ENCODE measurements at places on chromosomes 3 and 15.

GRCh38 chr3:45753095-45753494 is 43.2 kb downstream of the SLC6A20 start:
- peaks cover 1% of the 10 kb centered on the region for H3K36me3 ChIP-seq
- H3K4me1 ChIP-seq = no peaks in the 10 kb centered on the region
- H3K4me3 ChIP-seq = no peak overlapping the region
- no peak overlapping the region for H3K27ac ChIP-seq

DNA sequence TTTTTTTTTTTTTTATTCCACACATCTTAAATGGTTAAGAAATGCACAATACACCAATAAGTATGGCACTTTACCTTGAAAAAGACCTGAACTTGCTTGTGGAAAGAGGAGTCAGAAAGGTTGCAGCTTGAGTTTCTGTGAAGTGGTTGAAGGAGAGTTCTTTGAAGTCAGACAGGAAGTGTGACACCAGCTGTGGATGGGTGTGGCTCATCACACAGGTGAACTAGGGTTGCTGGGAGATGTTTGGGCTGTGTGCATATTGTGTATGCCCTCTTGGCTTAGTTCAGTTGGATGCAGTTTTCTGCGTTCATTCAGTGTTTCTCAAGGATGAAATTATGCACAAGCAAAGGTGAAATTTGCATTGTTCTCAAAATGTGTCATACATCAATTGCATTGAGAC is 6.3 kb downstream of the AEN start:
- H3K27ac ChIP-seq = peak overlapping the region; percentile 73
- H3K4me3 ChIP-seq = peak overlapping the region; percentile 15
- H3K4me1 ChIP-seq = peaks cover 89% of the 10 kb centered on the region
- no peaks in the 10 kb centered on the region for H3K27me3 ChIP-seq
- DNase-seq = peak; percentile 84
- peaks cover 88% of the 10 kb centered on the region for H3K36me3 ChIP-seq

DNA sequence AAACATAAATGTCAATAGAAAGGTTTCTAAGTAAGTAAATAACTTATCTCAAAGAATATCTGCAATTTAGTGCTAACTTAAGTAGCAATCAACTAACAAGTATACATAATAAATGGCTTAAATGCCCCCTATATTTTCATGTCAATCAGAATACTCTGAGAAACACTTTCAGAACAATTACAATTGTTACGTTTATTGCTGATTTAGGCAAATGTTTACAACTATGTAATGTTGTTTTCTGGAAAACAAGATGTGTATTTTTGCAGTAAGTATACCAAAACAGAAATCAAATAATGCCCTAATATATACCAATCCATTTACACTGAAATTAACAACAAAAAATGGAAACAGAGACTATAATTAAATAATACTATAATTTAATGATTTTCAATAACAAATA is 13.2 kb downstream of the TUBGCP5 start:
- H3K27me3 ChIP-seq = no peaks in the 10 kb centered on the region
- no peaks in the 10 kb centered on the region for H3K4me1 ChIP-seq
- no peak for DNase-seq
- no peak overlapping the region for H3K27ac ChIP-seq
- no peak overlapping the region for H3K4me3 ChIP-seq
- peaks cover 34% of the 10 kb centered on the region for H3K36me3 ChIP-seq

DNA sequence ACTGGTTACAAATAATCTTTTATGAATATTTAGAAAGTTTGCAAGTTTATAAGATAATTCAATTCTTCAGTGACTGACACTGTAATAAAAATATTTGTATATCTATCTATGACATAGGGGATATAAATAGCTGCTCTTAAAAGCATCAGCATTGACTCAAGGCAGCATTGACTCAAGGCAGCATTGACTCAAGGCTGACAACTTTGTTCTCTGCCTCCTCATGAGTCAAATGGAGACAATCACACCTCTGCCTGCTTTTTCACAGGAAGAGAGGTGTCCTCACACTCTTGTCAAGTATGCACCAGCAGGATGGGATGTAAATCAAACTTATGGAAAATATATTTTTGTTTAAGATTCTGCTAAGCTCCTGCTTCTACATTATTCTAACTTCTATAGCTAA is 1173.1 kb downstream of the NSUN3 start:
- H3K4me1 ChIP-seq = no peaks in the 10 kb centered on the region
- H3K27me3 ChIP-seq = no peaks in the 10 kb centered on the region
- no peak overlapping the region for H3K4me3 ChIP-seq
- no peaks in the 10 kb centered on the region for H3K36me3 ChIP-seq
- no peak for DNase-seq
- H3K27ac ChIP-seq = no peak overlapping the region

GRCh38 chr3:57252404-57252803 is 24.9 kb downstream of the APPL1 start:
- H3K27ac ChIP-seq = no peak overlapping the region
- no peak for DNase-seq
- no peaks in the 10 kb centered on the region for H3K4me1 ChIP-seq
- no peak overlapping the region for H3K4me3 ChIP-seq
- H3K36me3 ChIP-seq = peaks cover 12% of the 10 kb centered on the region

- H3K36me3 ChIP-seq = peaks cover 34% of the 10 kb centered on the region
- DNase-seq = no peak
- H3K4me3 ChIP-seq = no peak overlapping the region
- no peaks in the 10 kb centered on the region for H3K27me3 ChIP-seq
- H3K4me1 ChIP-seq = no peaks in the 10 kb centered on the region
- H3K27ac ChIP-seq = no peak overlapping the region
Measured at GRCh38 chr3:182843478-182843877, 50.2 kb downstream of the ATP11B start.

GRCh38 chr15:58924327-58924726 is 9.2 kb downstream of the SLTM start:
- no peak for DNase-seq
- H3K27me3 ChIP-seq = no peaks in the 10 kb centered on the region
- H3K4me3 ChIP-seq = no peak overlapping the region
- H3K27ac ChIP-seq = no peak overlapping the region

DNA sequence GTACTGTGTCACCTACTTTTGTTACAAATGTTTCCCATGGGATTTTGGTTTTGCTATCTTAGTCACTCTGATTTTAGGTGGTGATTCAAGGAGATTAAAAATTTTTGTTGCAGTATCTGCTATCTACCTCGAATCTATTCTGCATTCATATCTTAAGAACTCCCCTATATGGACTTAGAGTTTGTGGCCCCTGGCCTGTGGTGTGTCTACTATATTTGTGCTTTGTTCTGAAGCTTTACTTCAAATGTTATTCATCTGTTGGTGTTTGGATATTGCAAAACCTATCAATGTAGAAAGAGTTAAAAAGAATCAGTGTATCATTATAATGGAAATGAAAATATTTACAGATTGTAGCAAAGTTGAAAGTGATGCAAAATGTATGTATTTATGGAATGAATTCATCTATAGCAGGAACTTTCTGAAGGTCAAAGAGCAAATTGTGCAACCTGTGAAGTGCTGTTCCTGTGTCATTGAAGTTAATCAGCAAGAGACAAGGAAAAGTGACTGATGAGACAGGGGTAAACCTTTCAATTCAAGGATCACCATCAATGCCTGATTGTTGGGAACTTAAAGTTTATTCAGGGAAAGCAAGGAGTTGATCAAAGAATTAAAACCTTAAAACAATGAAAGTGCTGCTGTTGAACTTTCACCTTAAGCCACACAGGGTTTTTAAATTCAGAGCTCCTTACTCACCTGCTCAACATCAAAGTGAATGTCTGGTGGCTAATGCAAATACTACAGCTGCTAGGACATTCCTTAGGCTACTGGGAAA is 71.0 kb downstream of the SLMAP start:
- DNase-seq = no peak
- no peak overlapping the region for H3K27ac ChIP-seq
- peaks cover 10% of the 10 kb centered on the region for H3K4me1 ChIP-seq
- no peak overlapping the region for H3K4me3 ChIP-seq
- H3K36me3 ChIP-seq = no peaks in the 10 kb centered on the region

Measured in activated CD8-positive, alpha-beta T cell treated with anti-CD3 and anti-CD28 coated beads for 36 hours (primary cell).